ENCODE measurements at places on chromosomes 2 and 18. TPM values are rescaled to one million over a fixed set of nuclear protein-coding genes. Genes with fewer than 3 reads are reported as not detected.

- DNase-seq, result no peak
These were observed 40.6 kb downstream of the BOLA3 start for GRCh38 chr2:74107071-74107470.

- no peak for DNase-seq
These were observed 81.1 kb upstream of the TLK1 start for GRCh38 chr2:171241771-171242170.

DNA sequence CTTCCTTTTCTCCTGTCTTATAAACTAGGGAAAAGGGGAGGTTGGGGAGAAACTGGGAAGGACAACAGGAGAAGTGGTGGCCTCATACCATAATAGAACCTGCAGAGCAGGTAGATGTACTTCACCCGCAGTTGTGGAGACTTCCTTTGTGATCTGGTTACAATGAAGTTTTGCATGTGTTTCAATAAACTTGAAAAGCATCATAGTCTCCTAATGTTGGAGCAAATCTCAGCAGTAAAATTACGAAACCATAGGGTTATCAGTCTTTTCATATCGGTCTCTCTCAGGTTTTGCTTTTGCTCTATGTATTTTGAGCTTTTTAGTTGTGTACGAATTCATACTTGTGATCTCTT, 30.5 kb downstream of the ANO7 start:
- no peak for DNase-seq

GRCh38 chr2:168165397-168165796, 82.0 kb downstream of the STK39 start:
- DNase-seq, result no peak

- no peak for DNase-seq
These were observed 94.6 kb downstream of the LDLRAD4 start for GRCh38 chr18:13313006-13313686.

GRCh38 chr2:104416339-104417000, 437.4 kb upstream of the POU3F3 start:
- no peak for DNase-seq

DNA sequence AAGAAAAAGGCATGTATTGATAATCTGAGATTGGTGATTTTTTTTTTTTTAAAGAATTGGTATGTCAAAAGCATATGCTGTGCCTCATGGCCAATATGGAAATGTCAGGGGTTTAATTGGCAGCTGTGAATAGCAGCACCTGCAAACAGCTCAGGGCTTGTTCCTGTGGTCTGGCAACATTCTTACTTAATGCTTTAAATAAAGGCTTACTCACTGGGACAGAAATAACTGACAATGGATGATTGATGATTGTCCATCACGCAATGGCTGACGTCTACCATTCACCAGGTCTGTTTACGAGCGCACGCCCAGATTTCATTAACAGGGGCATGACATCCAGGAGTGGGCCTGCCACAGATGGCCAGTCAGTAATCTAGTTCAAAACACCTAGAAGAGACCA, 66.7 kb downstream of the ETAA1 start:
- no peak for DNase-seq

DNA sequence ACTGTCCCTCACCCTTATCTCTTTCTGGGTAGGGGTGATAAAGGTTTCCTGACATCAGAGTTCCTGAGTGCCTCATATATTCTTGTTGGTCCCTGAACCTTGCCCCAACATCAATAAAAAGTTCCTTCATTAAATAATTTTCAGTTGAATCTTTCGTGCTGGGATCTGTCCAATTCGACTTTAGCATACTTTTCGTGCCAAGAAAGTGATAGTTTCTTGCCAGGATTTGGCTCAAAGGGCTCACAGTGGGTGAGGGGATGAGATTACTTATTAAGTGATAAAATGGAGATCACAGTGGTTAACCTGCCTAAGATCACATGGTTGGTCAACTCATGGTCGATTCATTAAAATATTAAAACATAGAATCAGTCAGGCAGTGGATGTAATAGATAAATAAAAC, 93.8 kb upstream of the SLC8A1 start:
- no peak for DNase-seq

The TUBB8B gene
- 0.11 TPM for total RNA-seq

The ATIC gene
- 33.0 TPM for total RNA-seq

The MAP2 gene
- total RNA-seq, result 215 TPM

The ERFE gene
- 0.79 TPM for total RNA-seq

The ITGA4 gene
- 12.5 TPM for total RNA-seq

The SLC11A1 gene
- total RNA-seq, result 1.9 TPM

The HTR2B gene
- total RNA-seq, result 1.1 TPM

Measured in spinal cord (tissue), 10 donors.